Tibial nerve (tissue), 4 donors: ENCODE measurements at places on chromosomes 2 and 18. TPM values are rescaled to one million over a fixed set of nuclear protein-coding genes. Genes with fewer than 3 reads are reported as not detected.

Gene INHBB
- total RNA-seq, result 26.5 TPM

- H3K4me1 ChIP-seq, result no peaks in the 10 kb centered on the region
- H3K27me3 ChIP-seq, result no peaks in the 10 kb centered on the region
- H3K4me3 ChIP-seq, result no peak overlapping the region
- H3K27ac ChIP-seq, result no peak overlapping the region
These were observed 499.6 kb upstream of the HS6ST1 start for GRCh38 chr2:128818248-128818647.

DNA sequence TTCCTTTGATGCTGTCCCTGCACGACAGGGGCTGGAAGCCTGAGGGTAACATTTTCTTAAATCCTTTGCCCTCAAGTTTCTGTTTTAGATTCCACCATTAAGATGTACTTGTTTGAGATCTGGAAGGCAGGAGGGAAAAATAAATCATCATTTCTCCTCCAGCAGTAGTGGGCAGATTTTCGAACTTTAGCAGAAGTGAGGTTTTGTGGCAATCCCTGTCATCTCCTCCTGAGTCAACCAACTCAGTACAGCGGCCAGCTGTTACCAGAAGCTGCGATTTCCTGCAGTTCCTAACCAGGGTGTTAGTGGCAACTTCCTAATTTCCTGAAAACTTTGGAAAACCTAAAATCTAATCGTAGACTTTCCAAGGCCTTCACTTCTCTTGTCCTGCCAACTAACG lies 517.2 kb upstream of the ACVR2A start:
- H3K27me3 ChIP-seq, result no peaks in the 10 kb centered on the region
- DNase-seq, result no peak
- H3K36me3 ChIP-seq, result no peaks in the 10 kb centered on the region
- H3K4me3 ChIP-seq, result no peak overlapping the region
- no peaks in the 10 kb centered on the region for H3K4me1 ChIP-seq
- no peak overlapping the region for H3K27ac ChIP-seq

Gene VIL1
- not detected for total RNA-seq

DNA sequence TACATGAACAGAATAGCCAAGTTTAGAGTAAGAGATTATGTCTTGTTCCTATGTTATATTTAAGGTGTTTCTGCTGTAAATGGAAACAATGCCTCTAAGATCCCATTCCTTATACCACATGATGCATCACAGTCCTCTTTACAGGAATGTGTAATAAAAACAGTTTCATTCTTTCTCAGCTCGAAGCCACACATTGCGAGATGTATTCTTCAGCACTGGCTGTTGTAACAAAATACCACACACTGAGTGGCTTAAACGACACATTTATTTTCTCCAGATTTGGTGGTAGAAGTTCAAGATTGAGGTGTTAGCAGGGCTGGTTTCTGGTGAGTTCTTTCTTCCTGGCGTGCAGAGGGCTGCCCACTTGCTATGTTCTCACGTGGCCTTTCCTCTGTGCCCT lies 246.2 kb downstream of the SOCS6 start:
- H3K27me3 ChIP-seq, result no peaks in the 10 kb centered on the region
- no peak for DNase-seq
- no peaks in the 10 kb centered on the region for H3K36me3 ChIP-seq

Gene ANKRD29
- 19.8 TPM for total RNA-seq

- DNase-seq, result no peak
- H3K27me3 ChIP-seq, result no peaks in the 10 kb centered on the region
- H3K4me1 ChIP-seq, result peaks cover 47% of the 10 kb centered on the region
These were observed 328 bp upstream of the INHBB start for GRCh38 chr2:120345608-120346007.

Gene TSGA10
- 12.9 TPM for total RNA-seq

GRCh38 chr2:88190808-88191721 lies 20.9 kb downstream of the THNSL2 start:
- H3K36me3 ChIP-seq, result peaks cover 8% of the 10 kb centered on the region
- DNase-seq, result peak; percentile 38
- H3K27me3 ChIP-seq, result no peaks in the 10 kb centered on the region
- H3K4me1 ChIP-seq, result peaks cover 8% of the 10 kb centered on the region
- H3K27ac ChIP-seq, result no peak overlapping the region
- no peak overlapping the region for H3K4me3 ChIP-seq

GRCh38 chr18:32668956-32669355 lies 103.9 kb downstream of the KLHL14 start:
- H3K36me3 ChIP-seq, result no peaks in the 10 kb centered on the region
- no peaks in the 10 kb centered on the region for H3K4me1 ChIP-seq
- no peaks in the 10 kb centered on the region for H3K27me3 ChIP-seq
- no peak overlapping the region for H3K4me3 ChIP-seq
- DNase-seq, result no peak

Gene SOX11
- total RNA-seq, result not detected

- H3K4me3 ChIP-seq, result no peak overlapping the region
- no peaks in the 10 kb centered on the region for H3K36me3 ChIP-seq
- no peaks in the 10 kb centered on the region for H3K27me3 ChIP-seq
- no peak overlapping the region for H3K27ac ChIP-seq
- H3K4me1 ChIP-seq, result no peaks in the 10 kb centered on the region
These were observed 102.9 kb upstream of the EPB41L3 start for GRCh38 chr18:5646739-5647138.

- no peak overlapping the region for H3K4me3 ChIP-seq
- no peaks in the 10 kb centered on the region for H3K27me3 ChIP-seq
- no peak overlapping the region for H3K27ac ChIP-seq
- H3K4me1 ChIP-seq, result no peaks in the 10 kb centered on the region
These were observed 274.7 kb upstream of the SIX2 start for GRCh38 chr2:45283764-45284620.

Gene SKA1
- total RNA-seq, result not detected

Gene EFHD1
- 38.5 TPM for total RNA-seq

- H3K4me3 ChIP-seq, result no peak overlapping the region
- no peaks in the 10 kb centered on the region for H3K27me3 ChIP-seq
- no peaks in the 10 kb centered on the region for H3K36me3 ChIP-seq
- H3K4me1 ChIP-seq, result no peaks in the 10 kb centered on the region
These were observed 215.5 kb downstream of the LNPK start for GRCh38 chr2:175786471-175787124.

Gene HPCAL1
- total RNA-seq, result 56.7 TPM

GRCh38 chr2:31000970-31001369 lies 137.3 kb downstream of the GALNT14 start:
- no peaks in the 10 kb centered on the region for H3K36me3 ChIP-seq
- H3K27ac ChIP-seq, result no peak overlapping the region
- no peaks in the 10 kb centered on the region for H3K4me1 ChIP-seq
- H3K27me3 ChIP-seq, result no peaks in the 10 kb centered on the region
- H3K4me3 ChIP-seq, result no peak overlapping the region

Gene ZSWIM2
- total RNA-seq, result not detected

DNA sequence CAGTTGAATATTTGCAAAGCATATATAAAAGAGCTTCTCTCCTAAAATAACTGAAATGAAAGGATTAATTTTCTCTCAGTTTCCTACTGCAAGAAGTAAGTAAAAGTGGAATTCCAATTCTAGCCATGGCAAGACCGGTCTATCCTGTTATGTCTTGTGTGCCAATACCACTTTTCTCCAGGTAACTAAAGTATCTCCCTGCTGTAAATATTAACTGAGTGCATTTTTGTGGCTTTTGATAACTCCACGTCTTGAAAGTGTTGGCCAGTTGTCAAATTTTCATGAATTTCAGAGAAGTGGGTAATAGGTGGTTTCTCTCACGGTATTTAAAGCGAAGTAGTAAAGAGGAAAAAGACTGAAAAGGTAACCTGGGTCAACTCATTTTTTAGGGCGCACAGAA lies 225.9 kb downstream of the NEDD4L start:
- H3K27ac ChIP-seq, result no peak overlapping the region
- no peaks in the 10 kb centered on the region for H3K4me1 ChIP-seq

- peak overlapping the region; percentile 70 for H3K4me3 ChIP-seq
- H3K27me3 ChIP-seq, result no peaks in the 10 kb centered on the region
- no peaks in the 10 kb centered on the region for H3K36me3 ChIP-seq
- no peaks in the 10 kb centered on the region for H3K4me1 ChIP-seq
These were observed 2.4 kb downstream of the GLI2 start for GRCh38 chr2:120738117-120738516.

DNA sequence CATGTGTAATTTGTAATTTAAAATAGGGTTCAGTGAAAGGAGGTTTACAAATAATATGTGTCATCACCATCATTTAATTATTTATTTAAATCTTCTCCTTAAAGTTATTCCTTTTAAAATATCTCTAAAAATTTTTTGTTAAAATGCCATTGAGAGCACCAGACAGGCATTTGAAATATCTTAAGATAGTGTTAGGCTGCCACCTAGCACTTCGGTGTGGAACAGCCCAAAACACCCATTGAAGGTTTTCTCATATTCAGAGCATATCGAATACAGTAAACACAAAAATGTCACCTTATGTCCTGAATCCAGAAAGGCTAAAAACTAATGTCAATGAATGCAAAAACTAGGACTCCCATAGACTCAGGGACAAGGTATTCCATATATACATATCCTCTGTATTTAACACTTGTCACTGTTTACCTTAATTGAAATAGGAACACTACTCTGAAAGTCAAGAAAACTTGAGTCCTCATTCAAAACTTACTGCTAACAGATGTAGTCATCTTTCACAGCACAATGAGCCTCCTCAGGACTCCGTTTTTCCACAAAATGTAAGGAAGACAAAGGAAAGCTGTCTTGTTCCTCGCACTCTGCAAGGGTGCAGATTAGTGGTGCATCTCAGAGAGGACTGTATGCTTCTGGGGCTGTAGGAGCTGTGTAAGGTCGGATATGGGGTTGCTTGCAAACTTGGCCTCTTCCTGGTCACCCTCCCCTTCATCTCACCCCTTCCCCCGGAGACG lies 329.5 kb downstream of the PAX3 start:
- H3K4me1 ChIP-seq, result no peaks in the 10 kb centered on the region
- peak; percentile 35 for DNase-seq
- H3K36me3 ChIP-seq, result no peaks in the 10 kb centered on the region
- no peaks in the 10 kb centered on the region for H3K27me3 ChIP-seq
- no peak overlapping the region for H3K27ac ChIP-seq
- no peak overlapping the region for H3K4me3 ChIP-seq

DNA sequence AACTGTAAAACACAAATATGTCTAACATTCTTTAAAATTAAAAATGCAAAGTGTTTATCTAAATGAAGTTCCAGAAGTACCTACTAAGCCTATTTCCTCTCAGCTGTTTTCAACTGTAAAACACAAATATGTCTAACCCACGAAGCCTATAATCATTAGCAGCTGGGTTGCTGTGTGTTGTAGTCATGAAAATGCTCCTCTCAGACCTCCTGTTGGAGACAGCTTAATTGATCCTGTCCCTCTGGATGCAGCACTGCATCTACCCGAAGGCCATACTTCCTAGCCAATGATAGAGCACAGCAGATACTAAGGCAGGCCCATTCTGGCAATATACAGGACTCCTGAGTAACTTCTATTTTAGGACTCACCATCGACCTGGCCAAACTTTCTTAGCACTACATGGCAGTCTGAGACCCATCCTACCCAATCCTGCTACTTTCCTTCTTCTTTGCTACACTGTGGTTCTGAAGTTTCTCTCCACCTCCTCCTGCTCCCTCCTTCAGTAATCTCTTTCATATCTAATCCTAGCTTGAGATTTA lies 92.5 kb upstream of the RBBP8 start:
- no peak overlapping the region for H3K27ac ChIP-seq
- H3K27me3 ChIP-seq, result no peaks in the 10 kb centered on the region
- no peaks in the 10 kb centered on the region for H3K36me3 ChIP-seq
- no peak for DNase-seq
- H3K4me1 ChIP-seq, result no peaks in the 10 kb centered on the region

Gene MROH2A
- not detected for total RNA-seq

Gene CYBRD1
- total RNA-seq, result 441 TPM

GRCh38 chr2:23703037-23703582 lies 223.8 kb downstream of the ATAD2B start:
- peak; percentile 6 for DNase-seq
- H3K27me3 ChIP-seq, result no peaks in the 10 kb centered on the region
- H3K36me3 ChIP-seq, result peaks cover 97% of the 10 kb centered on the region
- H3K27ac ChIP-seq, result no peak overlapping the region

Gene REG3A
- not detected for total RNA-seq

DNA sequence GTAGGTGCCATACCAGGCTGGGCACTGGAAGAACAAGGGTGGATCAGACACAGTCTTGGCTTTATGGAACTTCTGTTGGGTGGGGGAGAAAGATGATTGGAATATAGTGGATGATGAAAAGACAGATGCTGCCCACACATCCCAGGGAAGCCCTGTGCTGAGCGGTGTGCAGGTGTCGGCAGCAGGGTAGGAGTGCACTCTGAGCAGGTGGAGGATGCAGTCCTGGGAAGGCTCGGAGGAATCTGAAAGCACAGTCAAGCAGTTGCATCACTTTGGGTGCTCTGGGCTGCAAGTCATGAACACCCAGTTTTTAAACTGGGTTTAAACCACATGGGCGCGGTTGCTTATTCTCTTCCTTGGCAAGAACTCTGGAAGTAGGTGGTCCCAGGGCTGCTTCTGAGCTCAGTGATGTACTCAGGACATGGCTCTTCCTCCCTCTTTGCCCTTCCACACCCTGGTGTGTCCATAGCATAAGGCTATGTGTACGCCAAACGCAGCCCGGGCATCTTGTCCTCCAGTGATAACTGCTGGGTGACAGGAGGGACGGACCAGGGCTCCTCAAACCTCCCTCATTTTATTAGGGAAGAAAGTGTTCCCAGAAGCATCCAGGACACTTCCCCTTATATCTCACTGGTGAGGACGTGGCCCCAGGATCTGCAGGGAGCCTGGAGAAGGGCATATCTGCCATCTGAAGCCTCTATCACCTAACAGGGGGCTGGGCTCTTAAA lies 84.0 kb downstream of the SH3RF3 start:
- no peaks in the 10 kb centered on the region for H3K4me1 ChIP-seq
- H3K27ac ChIP-seq, result no peak overlapping the region
- H3K27me3 ChIP-seq, result no peaks in the 10 kb centered on the region
- H3K4me3 ChIP-seq, result no peak overlapping the region
- H3K36me3 ChIP-seq, result no peaks in the 10 kb centered on the region

- no peak overlapping the region for H3K4me3 ChIP-seq
- H3K4me1 ChIP-seq, result no peaks in the 10 kb centered on the region
- no peak for DNase-seq
- H3K27ac ChIP-seq, result no peak overlapping the region
- no peaks in the 10 kb centered on the region for H3K27me3 ChIP-seq
These were observed 1475.0 kb upstream of the ZEB2 start for GRCh38 chr2:145994910-145995309.

GRCh38 chr2:170922634-170923494 lies 6.2 kb upstream of the GORASP2 start:
- DNase-seq, result no peak
- no peaks in the 10 kb centered on the region for H3K4me1 ChIP-seq
- H3K27ac ChIP-seq, result no peak overlapping the region
- H3K27me3 ChIP-seq, result no peaks in the 10 kb centered on the region
- H3K36me3 ChIP-seq, result no peaks in the 10 kb centered on the region
